CD4-positive, alpha-beta T cell treated with Interferon gamma for 1 hour (primary cell): ENCODE measurements at places on chromosomes 11 and 22.
A peak's percentile ranks its signal among the peaks of the same experiment; 100 is the strongest.

DNA sequence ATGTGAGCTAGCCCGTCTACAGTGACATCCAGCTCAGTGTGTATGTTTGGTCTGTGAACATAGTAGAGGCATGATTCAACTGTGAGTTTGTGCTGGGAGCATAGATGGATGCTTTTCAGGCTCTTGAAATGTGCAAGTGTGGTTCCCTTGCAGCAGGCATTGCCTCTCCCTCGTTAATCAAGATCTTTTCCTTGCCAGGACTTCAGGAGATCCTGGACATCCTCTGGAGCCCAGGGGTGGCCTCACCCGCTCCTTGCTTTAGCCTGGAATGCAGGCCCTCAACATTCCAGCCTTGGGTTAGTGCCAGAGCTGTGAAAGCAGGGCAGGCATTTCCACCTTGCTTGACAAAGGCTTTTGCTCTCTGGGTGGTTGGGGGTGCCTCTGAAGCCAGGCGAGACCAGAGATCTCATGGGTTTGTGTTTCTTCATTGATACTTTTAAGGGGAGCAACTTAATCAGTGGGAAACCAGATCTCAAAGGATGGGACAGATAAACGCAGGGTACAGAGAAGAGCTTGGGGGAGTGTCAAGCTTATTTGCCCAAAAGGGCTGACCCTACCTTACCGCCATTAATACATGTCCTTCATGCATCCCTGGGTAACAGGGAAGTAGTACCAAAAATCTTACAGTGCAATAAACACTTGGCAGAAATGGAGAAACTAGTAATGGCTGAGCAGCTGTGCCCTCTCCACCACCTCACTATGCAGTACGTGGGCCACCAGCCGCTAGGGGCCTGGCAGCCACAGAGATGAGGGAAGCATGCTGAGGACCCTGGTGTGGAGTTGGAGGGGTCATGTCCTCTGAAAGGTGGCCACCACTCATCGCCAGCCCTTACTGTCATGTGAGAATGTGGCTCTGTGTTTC lies 72.1 kb downstream of the PTPRJ start:
- no peak for DNase-seq

DNA sequence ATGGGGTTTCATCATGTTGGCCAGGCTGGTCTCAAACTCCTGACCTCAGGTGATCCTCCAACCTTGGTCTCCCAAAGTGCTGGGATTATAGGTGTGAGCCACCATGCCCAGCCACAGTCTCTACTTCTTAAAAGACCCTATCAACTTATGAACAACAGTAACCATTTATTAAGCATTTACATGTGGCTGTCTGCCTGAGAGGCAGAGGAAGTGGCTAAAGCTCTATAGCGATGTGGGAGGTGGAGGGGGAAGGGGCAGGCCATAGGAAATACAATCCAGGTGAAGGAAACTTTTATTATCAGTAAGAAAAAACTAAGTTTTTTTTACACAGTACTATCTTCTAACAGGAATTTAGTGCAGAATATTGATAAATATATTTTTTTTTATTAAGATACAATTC lies 87.8 kb upstream of the PHOX2A start:
- no peak for DNase-seq

DNA sequence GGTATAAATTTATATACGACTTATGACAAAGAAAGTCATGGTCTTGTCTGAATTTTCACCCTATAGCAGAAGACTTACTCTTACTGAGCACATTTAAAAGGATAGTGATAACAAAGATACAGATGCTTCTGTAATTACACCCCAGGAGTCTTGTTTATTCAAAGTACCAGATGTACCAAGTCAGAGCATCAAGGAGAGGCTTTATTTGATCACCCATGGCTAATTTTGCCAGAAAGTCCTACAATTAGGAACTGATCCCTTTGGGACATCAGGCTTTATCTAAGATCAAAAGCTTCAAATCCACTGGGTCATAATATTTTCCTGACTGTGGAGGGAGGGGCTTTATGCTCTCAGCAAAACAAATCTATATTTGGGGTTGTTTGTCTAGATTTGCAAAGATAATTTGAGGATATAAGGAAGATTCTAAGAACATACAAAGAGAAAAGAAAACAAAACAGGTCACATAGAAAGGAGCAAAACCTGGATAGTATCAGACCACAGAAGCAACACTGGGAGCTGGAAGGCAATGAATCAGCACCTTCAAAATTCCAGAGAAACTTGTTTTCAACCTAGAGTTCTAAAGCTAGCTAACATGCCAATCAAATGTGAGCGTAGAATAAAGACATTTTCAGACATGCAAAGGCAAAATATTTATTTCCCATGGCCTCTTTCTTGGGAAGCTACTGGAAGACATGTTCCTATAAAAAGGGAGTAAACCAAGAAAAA lies 124.8 kb upstream of the CSNK2A3 start:
- no peak for DNase-seq

GRCh38 chr11:95450547-95451123 lies 219.6 kb upstream of the SESN3 start:
- DNase-seq = no peak

DNA sequence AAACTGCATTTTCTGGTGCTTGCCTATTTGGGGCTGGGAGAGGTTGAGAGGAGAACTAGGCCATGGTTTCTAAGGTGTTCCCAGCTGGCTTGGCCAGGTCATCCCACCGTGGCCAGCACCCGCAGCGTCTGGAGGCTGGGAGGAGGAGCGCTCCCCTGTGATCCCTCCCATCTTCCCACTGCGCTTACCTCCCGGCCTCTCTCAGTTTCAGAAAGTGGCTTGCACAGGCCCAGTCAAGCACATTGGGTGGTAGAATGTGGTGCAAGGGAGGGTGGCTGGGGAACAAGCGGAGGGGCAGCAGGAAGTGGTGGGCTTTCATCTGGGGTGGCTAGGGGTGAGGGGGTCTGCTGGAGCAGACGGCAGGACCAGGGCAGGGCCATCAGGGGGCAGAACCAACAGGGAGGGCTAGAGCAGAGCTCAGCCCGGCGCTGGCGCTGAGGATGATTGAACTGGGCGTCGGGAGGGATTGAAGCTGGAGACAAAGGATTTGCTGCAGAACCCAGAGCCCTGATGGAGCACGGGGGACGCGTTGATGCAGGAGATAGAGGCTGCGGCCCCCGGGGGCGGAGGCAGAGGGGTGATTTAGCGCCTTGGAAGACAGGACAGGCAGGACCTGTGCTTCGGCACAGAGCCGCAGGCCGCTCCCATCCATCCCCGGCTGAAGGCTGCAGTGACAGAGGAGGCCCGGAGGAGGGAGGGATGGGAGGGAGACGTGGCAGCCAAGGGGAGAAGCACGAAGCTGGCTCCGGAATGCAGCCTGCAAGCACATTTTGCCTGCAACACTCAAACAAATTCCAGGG lies 76.0 kb downstream of the TRIM29 start:
- DNase-seq = no peak

DNA sequence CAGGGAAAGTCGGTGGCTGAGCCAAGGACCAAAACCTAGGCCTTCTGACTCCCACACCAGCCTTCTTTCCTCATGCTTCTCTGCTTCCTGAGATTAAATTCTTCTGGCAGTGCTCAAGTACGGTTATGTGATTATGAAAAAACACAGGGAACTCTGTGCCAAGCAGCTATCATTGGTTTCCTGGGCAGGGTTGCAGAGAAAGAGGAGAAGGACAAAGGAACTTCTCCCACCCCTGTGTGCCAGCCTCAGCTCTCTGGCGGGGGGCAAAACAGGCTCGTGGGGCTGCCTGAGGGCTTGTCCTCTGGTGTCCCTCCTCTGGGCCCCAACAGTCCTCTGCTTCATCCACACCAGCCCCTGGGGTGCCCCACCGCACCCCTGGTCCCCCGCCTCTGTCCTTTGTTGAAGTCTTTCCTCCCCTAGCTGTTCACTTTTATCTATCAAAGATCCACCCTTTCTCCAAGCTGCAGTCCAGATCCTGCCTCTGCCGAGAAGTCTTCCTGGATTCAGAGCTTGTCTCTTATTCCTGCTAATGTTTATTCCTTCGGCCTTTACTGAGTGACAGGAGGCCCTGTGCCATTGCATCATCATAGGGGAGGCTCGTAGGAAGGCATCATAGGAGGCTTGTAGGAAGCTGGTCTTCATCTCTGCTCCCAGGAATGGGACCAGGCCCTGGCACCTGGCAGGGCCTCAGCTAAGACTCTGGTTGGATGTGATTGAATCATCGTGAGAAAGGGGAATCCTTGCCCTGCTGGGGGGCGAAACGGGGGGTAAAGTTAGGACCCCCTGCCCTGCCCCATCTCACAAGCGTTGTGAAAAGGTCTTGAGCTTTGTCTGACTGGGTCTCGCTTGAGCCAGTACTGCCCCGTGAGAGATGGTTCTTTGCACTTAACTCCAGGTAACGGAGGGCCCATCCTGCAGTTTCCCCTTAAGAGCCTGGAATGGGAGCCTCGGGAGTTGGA lies 11.5 kb upstream of the FTH1 start:
- no peak for DNase-seq

GRCh38 chr11:111236383-111236782 lies 9.1 kb upstream of the POU2AF2 start:
- DNase-seq = no peak

DNA sequence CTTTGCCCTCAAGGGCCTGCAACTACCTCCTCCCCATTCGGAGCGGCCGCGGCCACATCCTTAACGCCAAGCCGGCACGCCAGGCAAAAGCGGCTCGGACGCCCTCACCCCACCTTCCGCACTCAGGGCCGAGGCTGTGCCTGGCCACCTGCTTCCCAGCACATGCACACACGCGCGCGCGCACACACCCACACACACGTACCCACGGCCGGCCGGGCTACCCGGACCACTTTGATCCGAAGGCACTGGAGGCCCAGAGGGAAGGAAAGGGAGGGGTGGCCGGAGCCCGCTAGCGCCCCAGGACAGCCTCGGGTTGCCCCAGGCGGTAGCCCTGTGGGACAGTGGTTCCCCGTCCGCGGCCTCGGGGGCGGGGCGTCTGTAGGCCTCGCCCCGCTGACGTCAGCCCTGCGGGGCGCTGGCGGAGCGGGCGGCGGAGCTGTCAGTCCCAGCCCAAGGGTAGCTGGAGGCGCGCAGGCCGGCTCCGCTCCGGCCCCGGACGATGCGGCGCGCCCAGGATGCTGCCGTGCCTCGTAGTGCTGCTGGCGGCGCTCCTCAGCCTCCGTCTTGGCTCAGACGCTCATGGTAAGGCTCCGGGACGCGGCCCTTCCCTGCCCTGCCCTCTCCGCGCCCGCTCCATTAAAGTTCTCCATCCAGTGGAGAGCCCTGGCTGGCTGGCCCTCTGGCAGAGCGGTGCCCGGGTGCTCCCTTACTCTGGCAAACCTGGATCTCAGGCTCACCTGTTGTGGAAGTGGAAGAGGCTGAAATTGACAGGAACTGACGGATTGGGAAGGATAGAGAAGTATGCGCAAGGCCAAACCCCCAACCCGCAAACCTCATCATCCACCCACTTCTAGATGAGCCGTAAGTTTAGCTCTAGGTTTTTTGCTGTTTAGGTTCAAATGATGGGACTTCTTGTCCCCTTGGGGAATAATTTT lies at the start of gene IL10RA:
IL10RA (plus strand) TSS at position 442 of the 935 bp plus-strand sequence; CDS start at position 516, 74 bp downstream.
- DNase-seq = peak; percentile 88

- no peak for DNase-seq
These were observed at the start of gene RASSF10 for GRCh38 chr11:13008625-13009475. Gene RASSF10, plus strand, starts transcription at chr11:13009316. Its CDS starts 261 bp downstream, at chr11:13009577.

DNA sequence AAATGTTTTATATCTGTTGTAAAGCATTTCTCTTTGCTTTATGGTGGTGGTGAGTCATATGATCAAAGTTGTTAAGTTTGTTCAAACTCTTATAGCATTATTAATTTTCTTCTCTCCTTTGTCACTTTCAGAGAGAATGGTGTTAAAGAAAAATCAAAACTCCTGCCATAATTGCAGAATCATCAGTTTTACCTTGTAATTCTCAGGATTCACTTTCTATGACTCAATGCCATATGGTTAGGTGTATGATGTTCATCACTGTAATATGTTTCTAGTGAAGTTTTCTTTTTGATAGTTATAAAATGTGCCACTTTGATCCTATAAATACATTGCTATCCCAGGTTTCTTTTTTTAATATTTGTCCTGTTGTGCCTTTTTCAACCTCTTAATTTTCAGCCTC lies 13.7 kb upstream of the KDM4E start:
- DNase-seq = no peak

DNA sequence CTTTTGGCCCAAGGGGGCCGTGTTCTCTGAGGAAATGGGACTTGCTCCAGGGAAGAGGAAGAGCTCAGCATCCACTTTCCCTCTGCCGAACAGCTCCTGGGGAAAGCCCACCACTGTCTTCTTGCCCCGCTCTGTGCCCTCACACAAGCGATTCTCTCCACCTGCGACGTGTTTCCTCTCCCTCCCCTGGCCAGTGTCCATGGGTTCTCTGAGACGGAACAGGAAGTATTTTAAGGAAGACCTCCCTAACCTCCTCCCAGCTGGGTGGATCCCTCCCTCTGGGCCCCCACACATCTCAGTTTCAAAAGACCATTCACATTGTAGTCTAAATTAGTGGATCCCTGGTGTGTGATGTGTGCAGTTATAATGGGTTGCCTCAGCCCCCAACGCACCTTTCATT lies 1.6 kb downstream of the TP53AIP1 start:
- DNase-seq = no peak

DNA sequence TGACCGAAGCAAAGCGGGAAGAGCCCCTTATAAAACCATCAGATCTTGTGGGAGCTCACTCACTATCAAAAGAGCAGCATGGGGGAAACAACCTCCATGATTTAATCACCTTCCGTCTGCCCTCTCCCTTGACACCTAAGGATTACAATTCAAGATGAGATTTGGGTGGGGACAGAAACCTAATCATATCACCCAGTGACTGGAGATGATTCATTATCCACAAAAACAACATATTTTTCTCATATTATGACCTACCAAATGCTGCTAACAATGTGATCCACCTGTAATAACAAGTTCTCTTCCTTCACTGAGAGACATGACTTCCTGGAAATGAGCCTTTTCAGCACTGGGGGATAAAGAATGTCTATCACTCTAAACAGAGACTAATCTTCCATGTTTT lies 23.4 kb upstream of the HEPHL1 start:
- DNase-seq = no peak

DNA sequence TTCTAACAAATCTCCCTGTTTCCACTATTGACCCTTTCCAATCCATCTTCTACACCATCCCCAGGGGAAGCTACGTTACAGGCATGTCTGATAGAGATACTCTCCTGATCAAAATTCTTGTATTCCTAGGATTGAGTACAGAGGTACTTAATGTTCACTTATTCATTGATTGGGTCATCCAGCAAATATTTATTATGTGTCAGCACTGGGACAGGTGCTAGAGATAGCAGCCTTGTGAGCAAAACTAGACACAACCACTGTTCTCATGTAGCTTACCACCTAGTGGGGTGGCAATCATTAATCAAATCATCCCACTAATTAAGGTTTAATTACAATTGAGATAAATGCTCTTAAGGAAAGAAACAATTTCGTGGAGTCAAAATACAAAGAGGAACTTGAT lies 9.4 kb upstream of the RTCB start:
- DNase-seq = no peak
